Muscle of leg (tissue), 16 donors: ENCODE measurements at places on chromosomes 6 and 20. TPM values are rescaled to one million over a fixed set of nuclear protein-coding genes. Genes with fewer than 3 reads are reported as not detected.

Gene PRPH2
- total RNA-seq: 5.3 TPM

Gene LYRM4
- total RNA-seq: 30.8 TPM

Gene HLA-DRB5
- total RNA-seq: 8.4 TPM

Gene CTAGE9
- total RNA-seq: not detected

Gene EYA4
- total RNA-seq: 28.8 TPM

Gene LATS1
- 21.8 TPM for total RNA-seq

Gene SYNGAP1
- 4.5 TPM for total RNA-seq

Gene TRIM40
- not detected for total RNA-seq

Gene SLC17A3
- total RNA-seq: not detected

Gene ZNF831
- 0.18 TPM for total RNA-seq

Gene DEF6
- 6.1 TPM for total RNA-seq

Gene EPB41L1
- 14.3 TPM for total RNA-seq

Gene KCNK16
- not detected for total RNA-seq

Gene SLC17A9
- total RNA-seq: 1.7 TPM

Gene ARG1
- 0.27 TPM for total RNA-seq

Gene SIRPA
- 13.3 TPM for total RNA-seq

Gene FOXA2
- not detected for total RNA-seq

Gene SLC17A2
- total RNA-seq: not detected

Gene TRAPPC3L
- 0.09 TPM for total RNA-seq

Gene PPDPF
- 47.3 TPM for total RNA-seq

Gene KIAA1755
- 8.7 TPM for total RNA-seq

Gene COL12A1
- 658 TPM for total RNA-seq

Gene C6orf163
- 3.8 TPM for total RNA-seq

Gene OPRM1
- not detected for total RNA-seq

Gene LINC00237
- total RNA-seq: 0.18 TPM

Gene CCM2L
- total RNA-seq: 4.9 TPM

Gene SRF
- 21.9 TPM for total RNA-seq

Gene KCNQ5
- total RNA-seq: 0.44 TPM
